ENCODE measurements at places on chromosomes 1 and 21.

- no peak for DNase-seq
Measured at GRCh38 chr1:41835485-41835884, 83.2 kb downstream of the HIVEP3 start.

GRCh38 chr1:56135069-56135863, 444.1 kb downstream of the PLPP3 start:
- DNase-seq: no peak

- DNase-seq: no peak
Measured at GRCh38 chr1:23124259-23125026, 44.2 kb downstream of the LUZP1 start.

DNA sequence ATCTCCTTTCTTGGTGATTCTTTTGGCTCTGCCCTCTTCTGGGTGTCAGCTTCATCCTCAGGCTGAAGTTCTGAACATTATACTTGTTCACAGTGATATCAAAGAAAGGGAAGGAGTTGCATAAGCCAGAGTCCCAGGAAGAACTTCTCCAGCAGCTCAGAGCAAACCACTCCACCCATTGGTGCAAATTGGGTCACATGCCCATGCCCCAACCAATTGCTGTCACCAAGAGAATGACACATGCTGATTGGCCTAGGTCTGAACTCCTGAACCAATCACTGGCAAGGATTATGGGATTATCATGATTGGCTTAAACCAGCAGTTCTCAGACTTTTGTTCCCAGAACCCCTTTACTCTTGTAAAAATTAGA, 256.5 kb upstream of the TMEM51 start:
- DNase-seq: no peak

- no peak for DNase-seq
Measured at GRCh38 chr1:66599899-66600737, 66.2 kb downstream of the SGIP1 start.

GRCh38 chr1:99331083-99331482, 66.8 kb downstream of the PLPPR4 start:
- no peak for DNase-seq

DNA sequence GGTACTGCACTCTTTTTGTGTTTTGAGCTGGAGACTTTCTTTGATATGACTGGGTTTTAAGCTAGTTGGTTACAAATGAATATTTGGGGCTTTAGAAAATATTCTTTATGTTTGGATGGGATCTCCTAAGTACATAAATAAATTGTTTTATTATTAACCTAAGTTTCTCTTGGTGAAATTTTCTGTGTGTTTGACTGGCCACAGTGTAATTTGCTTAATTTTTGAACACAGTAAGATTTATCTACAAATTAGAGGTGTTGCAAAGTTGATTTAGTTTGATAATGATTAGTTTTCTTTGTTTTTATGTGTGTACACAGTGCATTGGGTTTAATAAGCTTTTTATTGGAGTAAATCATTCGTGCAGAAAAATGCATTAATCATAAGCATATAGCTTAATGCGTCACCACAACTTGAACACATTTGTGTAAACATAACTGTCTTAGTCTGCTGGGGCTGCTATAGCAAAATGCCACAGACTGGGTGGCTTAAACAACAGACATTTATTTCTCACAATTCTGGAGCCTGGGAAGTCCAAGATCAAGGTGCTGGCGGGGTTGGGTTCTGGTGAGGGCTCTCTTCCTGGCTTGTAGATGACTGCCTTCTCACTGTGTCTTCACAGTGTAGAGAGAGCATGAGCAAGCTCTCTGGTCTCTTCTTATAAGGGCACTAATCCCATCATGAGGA, 17.4 kb upstream of the SLC6A9 start:
- DNase-seq: no peak

DNA sequence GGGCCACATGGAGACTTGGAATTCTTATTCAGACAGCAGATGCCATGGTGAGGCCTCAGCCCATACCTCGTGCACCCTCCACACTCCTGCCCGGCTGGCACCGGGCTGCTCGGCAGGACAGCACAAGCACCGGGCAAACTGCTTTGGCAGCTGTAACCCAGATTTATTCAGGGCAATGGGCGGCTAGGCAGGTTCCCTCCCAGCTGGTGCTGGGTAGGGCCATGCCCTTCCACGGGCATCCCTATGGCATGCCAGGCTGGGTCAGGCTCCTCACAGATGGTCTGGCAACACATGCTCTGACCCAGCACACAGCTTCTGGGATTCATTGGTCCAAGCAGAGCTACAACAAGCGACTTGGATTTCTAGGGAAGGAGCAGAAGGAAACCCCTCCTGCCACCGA, 53.4 kb downstream of the ATP1A1 start:
- DNase-seq: no peak

DNA sequence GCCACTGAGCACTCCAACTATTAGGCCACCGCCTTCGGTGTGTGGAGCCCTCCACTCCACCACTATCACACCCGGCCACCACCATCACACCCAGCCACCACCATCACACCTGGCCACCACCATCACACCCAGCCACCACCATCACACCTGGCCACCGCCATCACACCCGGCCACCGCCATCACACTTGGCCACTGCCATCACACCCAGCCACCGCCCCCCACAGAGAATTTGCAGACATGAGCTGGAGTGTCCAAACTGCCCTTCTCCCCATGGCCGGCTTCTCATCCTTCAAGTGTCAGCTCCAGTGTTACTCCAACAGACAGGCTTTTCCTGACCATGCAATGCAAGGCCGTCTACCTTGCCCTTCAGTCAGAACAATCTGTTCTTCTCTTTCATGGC, 50.4 kb upstream of the A3GALT2 start:
- no peak for DNase-seq

- DNase-seq: no peak
Measured at GRCh38 chr1:31878058-31878457, 60.1 kb downstream of the PTP4A2 start.

GRCh38 chr1:117210831-117211261, at the start of gene VTCN1:
Gene VTCN1 (minus strand): TSS chr1:117210927. CDS start chr1:117210855, 72 bp downstream.
- no peak for DNase-seq

DNA sequence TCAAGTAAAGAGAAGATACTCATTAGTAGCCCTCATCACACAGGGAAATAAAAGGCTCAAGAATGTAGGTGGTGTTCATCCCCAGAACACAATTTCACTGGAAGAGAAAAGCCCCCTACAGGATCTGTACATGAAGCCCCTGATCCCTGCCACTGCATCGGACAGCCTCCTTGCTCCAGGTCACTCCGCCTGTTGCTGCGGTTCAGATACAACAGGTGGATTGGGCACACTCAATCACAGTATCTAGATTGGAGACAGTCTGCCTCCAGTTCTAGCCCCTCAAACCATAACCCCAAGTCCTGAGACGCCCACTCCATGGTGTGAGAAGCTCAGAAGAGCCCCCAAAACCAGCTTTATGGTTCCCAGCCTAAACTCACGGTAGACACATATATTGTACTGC, 1.1 kb downstream of the SLAMF9 start:
- DNase-seq: no peak

GRCh38 chr1:16144325-16145029, 11.4 kb downstream of the EPHA2 start:
- DNase-seq: no peak

DNA sequence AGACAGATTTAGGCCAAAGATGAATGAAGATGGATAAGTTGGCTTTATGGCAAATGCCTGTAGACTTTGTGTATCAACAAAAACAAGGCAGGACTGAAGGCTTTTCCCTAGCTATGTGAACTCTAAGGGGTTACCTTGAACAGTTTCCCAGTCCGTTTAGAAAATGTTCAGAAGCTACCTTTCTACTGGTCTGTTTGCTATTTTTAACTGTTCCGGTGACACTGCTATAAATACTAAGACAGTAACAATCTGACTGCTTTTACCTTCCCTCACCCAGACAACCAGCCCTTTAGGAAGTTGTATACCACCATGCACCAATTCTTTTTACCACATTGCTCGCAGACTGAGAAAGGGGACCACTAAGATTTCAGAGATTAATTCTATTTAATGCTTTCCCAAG, 102.2 kb downstream of the PHTF1 start:
- no peak for DNase-seq

DNA sequence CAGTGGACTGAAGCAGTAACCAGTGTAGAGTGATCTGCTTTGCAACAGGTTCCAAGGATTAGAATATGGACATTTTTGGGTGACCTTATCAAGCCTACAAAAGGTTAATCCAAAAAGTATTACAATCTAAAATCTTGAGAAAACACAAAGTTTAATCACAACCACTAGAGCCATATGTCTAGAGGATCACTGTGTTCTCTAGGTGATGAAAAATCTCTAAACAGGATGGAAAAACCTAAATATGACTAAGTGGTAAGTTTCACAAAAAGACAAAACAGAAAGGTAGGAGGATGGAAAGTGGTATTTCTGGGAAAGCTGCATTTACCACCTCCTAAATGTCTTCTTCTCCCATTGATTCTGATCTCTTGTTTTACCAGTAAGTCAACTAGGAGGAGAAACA, 411.1 kb upstream of the CXADR start:
- DNase-seq: no peak

DNA sequence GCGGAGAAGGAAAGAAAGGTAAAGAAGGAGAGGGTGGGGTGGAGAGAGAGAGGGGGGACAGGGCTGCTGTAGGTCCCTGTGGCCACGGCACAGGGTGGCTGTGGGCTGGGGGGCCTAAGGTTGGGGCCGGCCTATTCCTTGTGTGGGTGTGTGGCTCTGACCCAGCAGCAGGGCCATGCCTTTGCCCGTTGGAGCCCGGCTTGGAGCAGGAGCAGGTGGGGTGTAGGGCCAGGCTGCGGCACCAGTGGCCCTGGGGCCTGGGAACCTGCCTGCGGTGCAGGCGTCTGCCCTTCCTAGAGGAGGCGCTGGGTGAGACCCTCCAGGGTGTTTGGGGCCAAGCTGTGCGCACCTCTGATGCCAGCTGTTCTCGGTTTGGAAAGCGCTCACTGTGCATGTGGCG, 19.7 kb upstream of the SUMO3 start:
- no peak for DNase-seq

DNA sequence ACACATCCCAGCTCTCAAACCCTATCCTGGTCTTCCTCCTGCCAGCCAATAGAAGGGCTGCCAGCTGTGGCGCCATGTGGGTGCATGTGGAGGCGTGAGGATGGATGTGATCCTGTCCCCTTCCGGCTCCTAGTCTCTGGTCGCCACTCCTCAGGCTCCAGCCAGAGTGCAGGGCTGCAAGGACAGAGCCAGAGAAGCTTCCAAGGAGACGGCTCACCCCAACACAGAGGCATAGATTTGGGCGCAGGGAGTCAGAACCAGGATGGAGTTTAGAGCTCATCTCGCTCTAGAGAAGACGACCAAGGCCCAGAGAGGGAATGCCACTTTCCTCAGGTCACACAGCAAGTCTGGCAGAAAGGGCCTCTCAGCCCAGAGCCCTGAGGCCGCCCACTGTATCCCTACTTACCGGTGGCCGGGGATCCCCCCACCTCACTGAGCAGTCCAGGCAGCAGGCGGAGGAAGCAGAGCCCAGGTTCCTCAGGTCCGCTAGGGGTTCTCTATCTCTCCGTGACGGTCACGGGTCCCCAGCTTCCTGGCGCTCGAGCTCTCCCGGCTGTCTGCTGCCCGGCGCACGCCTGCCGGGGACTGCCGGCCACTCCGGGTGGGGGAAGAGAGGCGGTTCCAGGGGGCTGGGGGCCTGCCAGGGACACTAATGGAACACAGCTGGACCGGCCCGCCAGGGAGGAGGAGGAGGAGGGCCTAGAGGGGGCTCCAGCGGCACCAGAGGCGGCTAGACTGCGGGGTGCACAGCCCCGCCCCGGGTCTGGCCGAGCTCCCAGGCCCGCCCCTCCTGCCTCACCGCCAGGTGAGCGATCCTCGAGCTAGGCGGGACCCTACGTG, at the start of gene COL16A1:
COL16A1 (minus strand) TSS at position 587 of the 840 bp plus-strand sequence. CDS start 1,824 bp downstream, outside the sequence.
- no peak for DNase-seq

DNA sequence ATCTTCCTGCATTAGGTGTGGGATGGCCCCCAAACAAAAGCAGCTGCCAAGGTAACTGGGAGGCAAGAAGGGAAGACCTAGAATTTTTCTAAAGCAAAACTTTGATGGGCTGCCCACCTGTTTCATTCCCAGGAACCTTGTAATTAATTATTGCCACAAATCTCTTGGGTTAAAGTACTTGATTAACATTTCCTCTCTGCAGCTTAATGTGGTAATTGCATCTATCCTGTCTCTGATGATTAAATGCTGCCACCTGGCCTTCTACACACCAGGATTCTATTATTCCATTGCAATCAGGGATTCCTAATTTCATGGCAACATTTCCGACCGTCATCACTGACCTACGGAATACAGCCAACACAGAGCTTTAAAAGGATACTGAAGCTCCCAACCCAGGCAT, 68.3 kb upstream of the RC3H1 start:
- no peak for DNase-seq
